ENCODE measurements at places on chromosomes 2 and 18. TPM values are rescaled to one million over a fixed set of nuclear protein-coding genes. Genes with fewer than 3 reads are reported as not detected.

DNA sequence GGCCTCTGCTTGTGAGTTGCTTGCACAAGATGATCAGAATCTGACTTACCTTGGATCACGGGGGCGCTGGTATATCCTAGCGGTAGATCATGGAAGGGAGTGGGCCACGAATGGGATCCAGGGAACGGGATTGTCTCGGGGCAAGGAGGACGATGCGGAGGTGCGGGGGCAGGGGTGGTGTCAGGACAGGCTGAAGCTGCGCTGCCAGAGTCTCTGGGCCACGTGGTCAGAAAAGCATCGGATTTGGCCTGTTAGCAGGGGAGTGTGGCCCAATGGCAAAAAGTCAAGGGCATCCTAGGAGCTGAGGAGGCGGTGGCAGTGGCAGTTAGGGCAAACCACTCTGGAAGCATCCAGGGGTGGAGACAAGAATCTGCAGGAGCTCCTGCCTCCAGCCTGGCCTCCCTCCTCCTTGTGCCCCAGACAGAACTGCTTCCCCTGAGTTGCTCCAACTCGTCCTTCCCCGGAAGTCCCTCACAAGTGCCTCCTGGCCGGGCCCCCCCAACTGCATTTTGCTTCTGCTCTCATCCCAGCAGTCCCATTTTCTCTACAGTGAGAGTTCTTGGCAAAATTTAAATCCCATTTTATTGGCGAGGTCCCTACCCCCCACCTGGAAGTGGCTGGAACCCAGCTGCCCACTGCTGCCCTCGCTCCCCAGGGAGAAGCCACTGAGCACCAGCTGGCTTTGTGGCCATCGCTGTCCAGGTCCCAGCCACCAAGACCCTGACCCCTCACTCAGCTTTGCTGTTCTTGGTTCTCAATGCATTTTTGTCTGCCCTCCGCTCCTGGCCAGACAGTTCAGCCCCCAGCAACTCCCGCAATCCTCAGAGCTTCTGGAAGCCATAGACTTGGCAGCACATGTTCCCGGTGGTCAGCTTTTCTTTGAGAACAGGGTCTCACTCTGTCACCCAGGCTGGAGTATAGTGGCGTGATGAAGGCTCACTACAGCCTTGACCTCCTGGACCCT lies 5.6 kb upstream of the CCDC74B start:
- peak; percentile 20 for DNase-seq

DNA sequence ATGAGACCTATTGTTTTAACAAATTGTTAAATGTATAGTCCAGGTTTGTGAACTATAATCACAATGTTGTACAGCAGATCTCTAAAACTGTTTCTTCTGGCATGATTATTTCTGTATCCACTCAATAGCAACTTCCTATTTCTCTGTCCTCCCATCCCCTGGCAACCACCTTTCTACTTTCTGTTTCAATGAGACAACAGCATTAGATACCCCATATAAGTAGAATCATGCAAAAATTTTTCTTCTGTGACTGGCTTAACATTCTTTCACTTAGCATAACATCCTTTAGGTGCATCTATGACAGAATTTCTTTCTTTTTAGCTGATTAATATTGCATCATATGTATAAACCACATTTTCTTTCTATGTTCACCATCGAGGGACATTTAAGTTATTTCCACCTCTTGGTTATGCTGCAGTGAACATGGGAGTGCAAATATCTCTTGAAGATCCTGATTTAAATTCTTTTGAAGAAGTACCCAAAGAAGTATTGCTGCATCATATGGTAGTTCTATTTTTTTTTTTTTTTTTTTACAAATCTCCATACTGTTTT lies 713.5 kb downstream of the LRP1B start:
- DNase-seq: no peak

GRCh38 chr2:114405247-114406116 lies 37.0 kb upstream of the DPP10 start:
- no peak for DNase-seq

GRCh38 chr2:232477751-232478510 lies 9.7 kb downstream of the ECEL1 start:
- DNase-seq: no peak

DNA sequence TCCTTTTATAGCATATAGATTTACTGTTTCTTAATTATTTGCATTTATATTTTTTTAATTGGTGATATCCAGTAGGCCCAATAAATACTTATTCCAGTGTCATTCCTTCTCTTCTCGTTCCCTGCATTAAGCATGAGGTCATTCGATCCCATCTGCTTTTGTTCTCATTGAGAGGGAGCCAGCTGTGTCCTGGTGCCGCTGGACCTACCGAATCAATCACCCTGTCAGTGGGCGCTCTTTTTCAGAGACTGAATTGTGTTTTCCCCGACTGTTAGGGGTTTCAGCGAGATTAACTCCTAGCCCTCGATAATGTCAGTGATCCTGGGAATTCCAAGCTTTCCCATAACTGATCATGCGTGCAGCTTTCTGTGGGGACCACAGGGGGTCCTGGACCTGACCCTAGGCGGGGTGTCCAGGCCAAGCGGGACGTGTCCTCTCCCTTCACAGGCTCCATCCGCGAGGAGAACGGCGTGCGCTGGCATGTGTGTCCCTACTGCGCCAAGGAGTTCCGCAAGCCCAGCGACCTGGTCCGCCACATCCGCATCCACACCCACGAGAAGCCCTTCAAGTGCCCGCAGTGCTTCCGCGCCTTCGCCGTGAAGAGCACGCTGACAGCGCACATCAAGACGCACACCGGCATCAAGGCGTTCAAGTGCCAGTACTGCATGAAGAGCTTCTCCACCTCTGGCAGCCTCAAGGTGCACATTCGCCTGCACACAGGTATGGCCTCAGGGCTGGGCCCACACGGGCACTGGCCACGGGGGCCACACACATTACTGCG lies 72.4 kb downstream of the ZNF236 start:
- no peak for DNase-seq

GRCh38 chr2:236175548-236176150 lies 7.5 kb upstream of the GBX2 start:
- no peak for DNase-seq

DNA sequence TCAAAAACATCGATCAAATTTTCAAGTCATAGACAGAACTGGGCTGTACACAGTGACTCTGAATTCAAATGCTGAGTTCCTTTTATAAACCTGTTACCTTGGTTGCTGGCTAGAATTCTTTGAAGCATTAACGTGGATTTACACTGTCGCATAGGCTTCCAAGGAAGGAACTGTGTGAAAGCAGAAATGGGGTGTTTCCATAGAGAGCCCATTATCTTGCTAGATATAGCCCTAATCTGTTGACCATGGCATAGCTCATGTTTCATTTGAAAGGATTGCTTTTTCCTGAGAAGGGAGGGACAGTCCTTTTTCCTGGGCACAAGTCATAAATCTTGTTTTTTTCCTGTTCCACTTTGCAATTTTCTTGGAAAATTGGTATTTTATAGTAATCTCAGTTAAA lies 73.8 kb upstream of the NEUROD1 start:
- DNase-seq: no peak

GRCh38 chr18:29326214-29326613 lies 1149.3 kb upstream of the CDH2 start:
- peak; percentile 30 for DNase-seq

- peak; percentile 36 for DNase-seq
Observed at GRCh38 chr2:60569680-60570111, 16.2 kb upstream of the BCL11A start.

GRCh38 chr2:230085201-230085600 lies 16.5 kb upstream of the SLC16A14 start:
- DNase-seq: no peak

GRCh38 chr18:22169889-22170420 lies 566 bp downstream of the GATA6 start:
- DNase-seq: peak; percentile 67

GRCh38 chr2:218219934-218220333 lies 2.9 kb downstream of the ARPC2 start:
- DNase-seq: no peak

- DNase-seq: no peak
Observed at GRCh38 chr2:216478791-216479190, 19.9 kb upstream of the RPL37A start.

DNA sequence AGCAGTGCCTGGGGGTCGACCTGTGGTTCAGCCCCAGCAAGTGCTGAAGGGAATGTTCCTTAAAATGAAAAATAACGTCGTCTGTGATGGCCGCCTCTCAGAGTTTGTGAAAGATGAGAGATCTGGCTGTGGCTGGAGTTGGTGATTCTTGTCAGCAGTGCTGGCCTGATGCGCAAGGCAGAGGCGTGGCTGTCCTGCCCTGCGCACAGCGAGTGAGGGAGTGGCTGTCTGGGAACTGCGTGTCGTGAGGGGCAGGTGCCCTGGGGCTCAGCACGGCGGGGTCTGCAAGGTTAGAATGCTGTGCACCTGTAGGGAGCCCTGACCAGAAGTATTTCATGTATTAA lies 8.8 kb downstream of the NFATC1 start:
- DNase-seq: no peak

- peak; percentile 61 for DNase-seq
Observed at GRCh38 chr2:207711750-207712530, 500 bp downstream of the CCNYL1 start.

DNA sequence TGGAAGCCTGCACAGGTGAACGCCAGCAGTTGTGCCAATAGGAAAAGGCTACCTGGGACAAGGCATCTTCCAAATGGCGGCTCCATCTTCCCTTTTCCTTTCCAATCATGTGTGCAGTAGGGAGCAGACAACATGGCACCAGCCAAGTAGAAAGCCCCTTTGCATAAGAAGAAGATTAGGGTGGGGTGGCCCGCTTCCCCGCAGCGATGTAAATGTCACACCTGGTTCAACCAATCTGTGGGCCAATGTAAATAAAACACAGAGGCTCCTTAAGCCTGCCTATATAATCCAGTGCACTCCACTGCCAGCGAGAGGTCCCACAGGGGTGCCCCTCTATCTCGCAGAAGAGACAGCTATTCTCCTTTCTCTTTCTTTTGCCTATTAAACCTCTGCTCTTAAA lies 468.4 kb upstream of the CRIM1 start:
- no peak for DNase-seq

- DNase-seq: no peak
Observed at GRCh38 chr2:72089537-72089936, 58.1 kb downstream of the CYP26B1 start.

DNA sequence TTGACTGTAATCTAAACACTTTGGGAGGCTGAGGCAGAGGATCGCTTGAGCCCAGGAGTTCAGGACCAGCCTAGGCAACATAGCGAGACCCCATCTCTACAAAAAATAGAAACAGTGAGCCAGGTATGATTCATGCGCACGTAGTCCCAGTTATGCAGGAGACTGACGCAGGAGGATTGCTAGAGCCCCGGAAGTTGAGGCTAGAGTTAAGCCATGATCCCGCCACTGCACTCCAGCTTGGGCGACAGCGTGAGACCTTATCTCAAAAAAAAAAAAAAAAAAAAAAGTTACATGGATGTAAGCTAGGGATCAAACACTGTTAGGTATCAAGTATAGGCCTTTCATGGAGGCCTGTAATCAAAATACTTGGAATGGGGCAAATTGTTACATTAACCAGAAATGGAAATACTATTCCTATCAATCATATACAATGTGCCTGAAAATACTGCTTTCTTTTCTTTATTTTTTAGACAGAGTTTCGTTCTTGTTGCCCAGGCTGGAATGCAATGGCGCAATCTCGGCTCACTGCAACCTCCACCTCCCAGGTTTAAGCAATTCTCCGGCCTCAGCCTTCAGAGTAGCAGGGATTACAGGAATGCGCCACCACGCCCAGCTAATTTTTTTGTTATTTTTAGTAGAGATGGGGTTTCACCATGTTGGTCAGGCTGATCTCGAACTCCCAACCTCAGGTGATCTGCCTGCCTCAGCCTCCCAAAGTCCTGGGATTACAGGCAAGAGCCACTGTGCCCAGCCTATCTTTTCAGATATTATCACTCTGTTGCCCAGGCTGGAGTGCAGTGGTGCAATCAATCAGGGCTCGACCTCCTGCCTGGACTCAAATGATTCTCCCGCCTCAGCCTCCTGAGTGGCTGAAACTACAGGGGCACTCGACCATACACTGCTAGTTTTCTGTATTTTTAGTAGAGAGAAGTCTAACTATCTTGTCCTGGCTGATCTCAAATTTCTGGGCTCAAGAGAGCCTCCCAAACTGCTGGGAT lies 27.2 kb downstream of the XPO1 start:
- DNase-seq: no peak

DNA sequence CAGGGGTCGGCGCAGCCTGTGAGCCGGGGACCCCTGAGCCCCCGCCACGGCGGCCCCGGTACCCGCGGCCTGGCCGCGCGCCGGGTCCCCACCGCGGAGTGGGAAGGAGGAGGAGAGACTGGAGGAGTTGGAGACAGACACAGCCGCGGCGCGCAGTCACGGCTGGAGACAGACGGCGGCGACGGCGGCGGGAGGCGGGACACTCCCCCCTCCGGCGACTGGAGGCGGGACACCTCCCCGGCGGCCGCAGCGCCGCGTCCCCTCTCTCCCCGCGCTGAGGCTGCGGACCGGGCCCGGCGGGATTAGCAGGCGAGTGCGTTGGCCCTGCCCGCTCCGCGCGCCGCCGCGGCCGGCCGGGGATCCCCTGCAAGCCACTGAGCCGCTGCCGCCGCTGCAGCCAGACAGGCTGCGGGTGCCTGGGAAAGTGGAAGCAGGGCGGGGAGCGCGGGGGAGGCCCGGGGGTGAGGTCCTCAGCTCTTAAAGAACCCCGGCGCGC lies 1.0 kb upstream of the LDLRAD4 start:
- peak; percentile 67 for DNase-seq

GRCh38 chr2:209511637-209512036 lies 87.8 kb downstream of the MAP2 start:
- DNase-seq: no peak

GRCh38 chr2:237217995-237218616 lies 132.4 kb downstream of the COPS8 start:
- peak; percentile 54 for DNase-seq

DNA sequence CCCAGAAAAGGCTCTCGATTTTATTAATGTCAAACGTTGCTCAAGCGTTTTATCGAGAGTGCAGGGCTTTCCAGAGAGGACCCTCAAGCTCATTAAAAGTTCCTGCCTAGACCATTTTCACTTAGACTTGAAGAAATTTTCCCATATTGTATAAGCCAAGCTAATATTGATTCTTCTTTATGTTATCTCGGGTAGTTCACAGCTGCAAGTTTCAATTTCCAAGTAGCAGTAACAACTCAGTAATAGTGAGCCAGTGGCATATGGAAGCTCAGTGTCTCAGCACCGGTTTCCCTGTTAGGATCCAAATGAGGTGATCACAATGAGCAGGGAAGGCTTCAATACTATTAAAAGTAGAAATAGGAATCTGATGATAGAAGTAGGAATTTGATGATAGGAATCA lies 274.5 kb downstream of the TMX3 start:
- no peak for DNase-seq

DNA sequence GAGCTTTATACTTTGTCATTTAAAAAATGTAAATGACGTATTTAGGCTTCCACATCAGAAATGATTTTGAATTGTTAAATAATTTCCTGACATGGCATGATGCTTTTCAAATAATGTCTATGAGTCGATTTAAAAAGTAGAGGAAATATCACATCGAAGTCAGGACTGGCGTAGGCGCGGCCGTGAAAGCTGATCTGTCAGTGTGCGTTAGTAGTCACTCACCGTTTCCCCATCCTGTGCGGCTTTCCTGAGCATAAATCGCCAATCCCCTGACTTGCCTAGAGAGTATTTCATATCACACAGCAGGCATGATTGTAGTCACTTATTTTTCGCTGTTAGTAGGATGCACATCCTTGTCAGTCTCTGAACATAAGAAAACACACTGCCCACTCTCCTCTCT lies 843.1 kb downstream of the SOCS6 start:
- DNase-seq: no peak

RIT2 gene
- 1.9 TPM for total RNA-seq

TRIM43 gene
- 0.23 TPM for total RNA-seq

HDLBP gene
- 306 TPM for total RNA-seq

ABCG5 gene
- not detected for total RNA-seq

ADI1 gene
- 16.3 TPM for total RNA-seq

DSC3 gene
- total RNA-seq: 2.1 TPM

TSHZ1 gene
- 1.2 TPM for total RNA-seq

FSHR gene
- total RNA-seq: not detected

TEX44 gene
- not detected for total RNA-seq

All from GM23338 (cell line).